ENCODE measurements at places on chromosomes 2 and 18.
A peak's percentile ranks its signal among the peaks of the same experiment; 100 is the strongest.

DNA sequence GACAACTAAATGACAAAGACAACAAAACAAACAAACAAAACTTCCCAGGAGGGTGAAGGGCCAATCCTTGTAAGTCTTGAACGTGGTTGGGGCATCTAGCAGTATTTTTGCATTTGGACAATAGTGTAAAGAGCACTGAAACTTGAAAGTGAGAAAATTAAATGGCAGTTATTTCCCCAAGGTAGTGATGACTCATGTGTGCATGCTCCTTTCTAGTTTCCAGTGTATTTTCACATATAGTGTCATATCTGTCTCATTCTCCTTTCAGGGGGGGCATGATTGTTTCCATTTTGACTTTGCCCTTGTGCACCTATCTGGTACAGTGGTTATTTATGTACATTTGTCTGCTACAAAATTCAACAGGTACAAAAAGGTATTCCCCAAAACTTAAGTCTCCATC is 39.5 kb downstream of the CERS6 start:
- no peak for DNase-seq

DNA sequence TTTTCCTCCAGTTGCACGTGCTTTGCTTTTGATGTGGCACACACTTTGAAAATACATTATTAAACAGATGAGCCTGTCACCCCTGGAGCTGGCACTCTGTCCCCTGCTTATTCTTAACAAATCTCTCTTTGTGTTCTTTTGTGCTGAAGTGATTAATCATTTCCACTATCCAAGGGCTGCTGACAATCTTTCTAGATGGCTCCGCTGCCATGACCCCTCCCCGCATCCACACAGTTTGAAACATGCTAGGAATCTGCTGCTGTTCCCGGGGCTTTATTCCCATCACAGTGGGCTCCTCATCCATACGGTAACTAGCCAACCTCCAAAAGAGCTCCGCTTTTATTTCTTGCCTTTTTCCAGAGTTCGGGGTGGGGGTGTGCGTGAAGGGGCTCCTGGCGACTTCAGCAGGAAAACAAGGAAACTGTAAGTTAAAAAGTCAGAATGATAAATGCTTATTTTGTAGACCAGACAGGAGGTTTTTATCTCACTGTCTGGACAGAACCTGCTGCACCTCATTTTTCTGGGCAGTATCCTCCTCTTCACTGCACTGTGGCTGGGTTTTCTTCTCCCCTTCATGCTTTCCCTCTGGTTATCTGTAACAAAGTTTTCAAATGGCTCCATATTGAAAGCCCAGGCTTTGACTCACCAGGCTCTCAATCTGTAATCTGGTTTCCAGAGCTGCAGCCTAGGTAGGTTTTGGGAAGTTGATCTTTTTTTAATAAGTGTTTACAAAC is 319.7 kb downstream of the AFF3 start:
- DNase-seq, result no peak

DNA sequence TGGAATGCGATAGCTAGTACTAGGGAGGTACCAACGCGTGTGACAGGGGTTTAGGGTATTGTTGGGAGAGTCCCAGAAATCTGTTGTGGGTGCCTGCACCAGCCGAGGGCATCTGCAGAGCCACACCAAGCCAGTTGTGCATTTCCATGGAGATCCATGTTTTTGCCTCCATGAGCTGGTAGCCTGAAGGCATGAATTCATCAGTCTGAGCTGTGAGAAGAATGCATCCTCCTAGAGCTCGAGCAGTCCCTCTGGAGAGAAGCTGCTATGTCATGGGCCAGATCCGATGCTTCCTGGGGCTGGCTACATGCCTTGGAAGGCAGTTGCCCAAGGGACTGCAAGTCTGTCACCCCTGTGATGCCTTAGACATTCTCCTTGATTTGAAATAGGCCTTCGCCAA is 57.9 kb downstream of the LIPG start:
- DNase-seq, result no peak

- DNase-seq, result no peak
Observed at GRCh38 chr2:160227293-160227915, 27.3 kb upstream of the ITGB6 start.

DNA sequence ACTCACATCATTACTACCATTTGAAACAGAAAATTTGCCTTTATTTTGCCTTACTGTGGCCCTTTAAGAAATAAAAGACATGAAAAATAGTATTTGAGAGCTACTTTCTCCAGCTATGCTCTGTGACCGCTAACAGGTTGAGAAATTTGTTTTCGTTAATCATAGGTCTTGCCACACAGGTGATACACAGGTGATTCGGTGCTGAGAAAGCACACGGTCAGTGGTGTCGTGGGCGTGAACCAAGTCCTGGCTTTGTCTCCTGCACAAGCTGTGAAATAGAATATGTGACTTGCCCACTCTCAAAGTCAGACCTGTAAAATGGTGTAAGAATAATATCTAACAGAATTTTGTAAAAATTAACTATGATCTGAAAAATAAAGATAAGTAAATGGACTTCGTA is 155.3 kb upstream of the SLC39A10 start:
- no peak for DNase-seq

DNA sequence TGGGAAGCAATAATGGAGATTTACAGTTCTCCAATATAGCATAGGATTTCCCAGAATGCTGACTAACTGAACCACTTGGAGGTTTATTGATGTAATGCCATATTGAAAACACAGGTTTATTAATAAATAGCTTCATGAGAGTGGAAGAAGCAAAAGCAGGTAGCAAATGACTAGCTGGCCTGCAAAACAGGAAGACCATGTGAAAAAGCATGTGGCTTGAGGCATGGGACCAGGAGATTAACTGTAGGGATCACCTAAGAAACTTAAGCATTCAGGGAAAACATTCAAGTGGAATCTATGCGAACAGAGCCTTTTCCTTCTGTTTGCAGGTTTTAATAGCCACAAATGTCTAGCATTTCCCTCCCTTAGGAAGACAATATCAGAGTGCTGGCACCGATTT is 679.7 kb downstream of the ZEB2 start:
- DNase-seq, result no peak

GRCh38 chr2:64439194-64439593 is 14.8 kb upstream of the LGALSL start:
- DNase-seq, result no peak

GRCh38 chr18:43507842-43508481 is 230.7 kb upstream of the SYT4 start:
- no peak for DNase-seq

DNA sequence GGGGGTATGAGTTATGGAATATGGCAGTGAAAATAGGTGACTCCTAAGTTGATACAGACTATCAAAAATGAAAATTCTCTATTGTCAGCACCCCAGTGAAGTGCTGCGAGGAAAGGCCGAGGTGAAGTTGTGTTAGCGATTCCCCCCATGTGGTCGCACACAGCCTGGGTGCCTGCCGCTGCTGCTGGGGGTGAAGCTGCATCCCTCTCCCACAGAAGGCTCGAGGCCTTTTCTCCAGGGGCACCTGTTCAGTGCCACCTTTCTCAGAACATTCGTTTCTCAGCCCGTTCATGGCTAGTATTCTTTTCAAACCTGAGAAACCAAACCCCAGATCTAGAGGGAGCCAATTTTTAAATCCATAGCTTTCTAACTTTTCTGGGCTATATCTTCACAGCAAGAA is 23.8 kb downstream of the HK2 start:
- no peak for DNase-seq

DNA sequence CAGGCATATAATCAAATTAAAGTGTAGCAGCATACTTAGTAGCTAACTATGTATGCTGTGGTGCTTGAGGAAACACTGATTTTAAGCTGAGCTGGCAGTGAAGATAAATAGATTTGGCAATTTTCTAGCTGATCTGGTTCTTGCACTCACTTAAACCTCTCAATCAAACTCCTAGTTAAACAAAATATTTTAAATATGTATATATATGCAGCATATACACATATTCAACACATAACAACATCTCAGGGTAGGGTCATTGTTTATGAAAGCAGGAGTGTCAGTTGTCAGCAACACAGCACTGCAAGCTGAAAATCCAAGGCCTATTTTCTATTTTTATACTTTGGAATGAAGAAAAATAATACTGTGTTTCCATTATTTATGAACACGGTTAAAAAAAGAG is 10.4 kb upstream of the FSHR start:
- DNase-seq, result no peak

- no peak for DNase-seq
Observed at GRCh38 chr2:68784188-68784587, 49.6 kb downstream of the ARHGAP25 start.

- DNase-seq, result no peak
Observed at GRCh38 chr2:2045141-2045540, 285.9 kb downstream of the MYT1L start.

GRCh38 chr2:176669398-176670174 is 400.3 kb downstream of the MTX2 start:
- DNase-seq, result no peak

- DNase-seq, result no peak
Observed at GRCh38 chr2:47867205-47867604, 39.1 kb downstream of the FBXO11 start.

GRCh38 chr2:85709401-85709811 is 15.2 kb downstream of the GNLY start:
- DNase-seq, result no peak

- DNase-seq, result no peak
Observed at GRCh38 chr2:46327627-46328026, 30.4 kb downstream of the EPAS1 start.

GRCh38 chr2:197081294-197081693 is 154.8 kb upstream of the PGAP1 start:
- DNase-seq, result no peak

DNA sequence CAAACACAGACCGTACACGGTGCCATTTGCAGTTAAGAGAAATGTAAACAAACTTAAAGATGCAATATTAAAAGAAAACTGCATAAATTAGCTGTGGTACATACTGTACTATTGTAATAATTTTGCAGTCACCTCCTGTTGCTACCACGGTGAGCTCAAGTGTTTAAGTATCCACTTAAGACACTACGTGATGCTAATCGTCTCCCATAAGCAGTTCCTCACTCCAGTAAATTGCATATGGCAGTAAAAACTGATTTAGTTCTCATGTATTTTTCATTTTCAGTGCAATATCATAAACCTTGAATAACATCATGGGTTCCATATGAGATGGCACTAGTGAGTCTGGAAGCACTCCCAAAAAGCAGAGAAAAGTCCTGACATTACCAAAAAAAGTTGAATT is 14.4 kb downstream of the CLEC4F start:
- no peak for DNase-seq

DNA sequence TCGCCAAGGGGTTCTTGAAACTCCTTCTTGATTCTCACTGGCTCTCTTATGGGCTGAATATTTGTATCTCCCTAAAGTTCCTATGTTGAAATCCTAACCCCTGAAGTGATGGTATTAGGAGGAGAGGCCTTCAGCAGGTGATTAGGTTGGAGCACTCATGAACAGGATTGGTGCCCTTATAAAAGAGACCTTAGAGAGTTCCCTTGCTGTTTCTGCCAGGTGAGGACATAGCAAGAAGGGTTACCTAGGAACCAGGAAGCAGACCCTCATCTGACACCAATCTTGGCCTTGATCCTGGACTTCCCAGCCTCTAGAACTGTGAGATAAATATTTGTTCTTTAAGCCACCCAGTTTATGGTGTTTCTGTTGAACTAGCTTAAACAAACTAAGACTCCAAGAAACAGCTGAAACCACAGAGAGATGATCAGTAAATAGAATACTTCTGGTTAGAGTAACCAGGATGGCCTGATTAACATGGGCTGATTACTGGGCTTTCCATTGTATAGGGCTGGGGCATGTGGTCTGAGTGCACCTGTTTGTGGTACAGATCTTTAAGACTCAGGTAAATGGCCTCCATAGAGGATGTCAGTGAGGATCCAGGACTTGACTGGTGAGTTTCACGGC is 7.7 kb upstream of the CDC42EP3 start:
- no peak for DNase-seq

DNA sequence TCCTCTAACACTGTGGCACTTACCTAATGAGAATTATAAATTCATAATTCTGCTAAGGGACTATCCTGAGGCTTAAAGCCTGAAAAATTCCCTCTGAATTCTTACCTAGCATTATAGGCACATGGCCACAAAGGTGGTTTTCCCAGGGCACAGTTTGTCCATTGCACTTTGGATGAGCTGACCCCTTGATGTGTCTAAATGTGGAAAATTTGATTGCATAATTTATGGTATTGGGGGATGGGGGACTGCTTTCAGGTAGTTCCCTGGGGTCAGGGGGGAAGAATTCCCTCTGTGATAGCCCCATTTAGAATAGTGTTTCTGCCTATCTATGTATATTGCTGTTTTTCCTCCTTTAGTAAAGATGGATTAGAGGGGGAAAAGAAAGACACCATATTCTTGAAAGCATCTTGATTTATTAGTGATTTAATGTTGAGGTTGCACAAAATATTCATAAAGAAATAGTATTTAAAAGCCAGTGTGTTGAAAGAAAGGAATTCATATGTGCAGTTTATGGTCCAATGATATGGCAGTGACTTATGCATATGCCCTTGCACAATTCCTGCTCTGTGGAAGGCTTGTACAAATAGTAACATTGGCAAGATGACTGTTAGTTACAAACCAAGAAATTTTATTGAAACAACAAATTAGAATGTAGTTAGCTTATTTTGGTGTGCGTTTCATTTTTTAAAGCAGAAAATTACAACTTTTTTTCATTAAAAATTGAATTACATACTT is 8.7 kb upstream of the HTR2B start:
- DNase-seq, result no peak

DNA sequence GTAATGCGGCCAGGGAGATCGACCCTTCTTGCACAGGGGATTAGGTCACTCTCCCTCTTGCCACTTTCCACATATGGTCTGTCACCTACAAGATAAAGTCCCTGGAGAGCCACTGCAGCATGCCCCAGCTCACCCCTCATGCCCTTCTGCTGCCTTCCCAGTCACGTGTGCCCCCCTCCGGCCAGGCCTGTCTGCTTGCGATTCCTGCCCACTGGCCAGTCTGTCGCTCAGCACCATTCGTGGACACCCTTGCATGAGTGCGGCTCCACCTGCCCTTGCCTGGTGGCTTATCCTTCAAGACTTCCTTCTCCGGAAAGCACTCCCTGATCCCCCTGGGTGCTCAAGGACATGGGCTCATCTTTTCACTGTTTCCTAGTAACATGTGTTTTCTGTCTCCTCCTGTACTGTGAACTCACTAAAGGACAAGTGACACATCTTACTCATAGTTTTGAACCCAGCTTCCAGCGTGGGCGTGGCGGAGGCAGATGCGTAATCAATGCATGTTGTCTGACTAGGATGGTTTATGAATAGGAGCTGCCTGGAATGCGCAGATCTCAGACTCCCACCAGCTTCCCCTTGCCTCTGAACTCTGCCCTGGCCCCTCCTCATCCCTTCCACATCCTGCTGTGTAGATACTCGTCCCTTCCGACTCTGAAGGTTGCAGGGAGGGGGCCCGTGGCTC is 7.8 kb upstream of the NT5DC4 start:
- peak; percentile 42 for DNase-seq

DNA sequence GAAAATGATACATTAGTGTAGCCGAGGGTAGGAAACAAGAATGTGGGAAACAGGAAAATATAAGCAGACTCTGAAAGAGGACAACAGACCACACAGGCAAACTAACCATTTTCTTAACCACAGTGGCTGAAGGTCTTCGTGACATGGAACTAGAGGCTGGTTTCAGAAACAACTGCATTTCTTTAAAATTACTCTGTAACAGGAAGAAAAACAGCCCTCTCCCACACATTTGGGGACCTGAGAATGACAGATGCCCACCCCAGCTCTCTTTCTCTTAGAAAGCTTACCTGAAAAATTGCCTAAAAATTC is 13.8 kb upstream of the SLC25A52 start:
- no peak for DNase-seq

Data from activated CD4-positive, alpha-beta T cell treated with anti-CD3 and anti-CD28 coated beads, Interleukin-2, amount 50 U/mL, for 4 hours (primary cell).